ENCODE measurements at places on chromosomes 12 and 14.

GRCh38 chr12:117140397-117141096 is 41.3 kb upstream of the TESC start:
- DNase-seq, result no peak

DNA sequence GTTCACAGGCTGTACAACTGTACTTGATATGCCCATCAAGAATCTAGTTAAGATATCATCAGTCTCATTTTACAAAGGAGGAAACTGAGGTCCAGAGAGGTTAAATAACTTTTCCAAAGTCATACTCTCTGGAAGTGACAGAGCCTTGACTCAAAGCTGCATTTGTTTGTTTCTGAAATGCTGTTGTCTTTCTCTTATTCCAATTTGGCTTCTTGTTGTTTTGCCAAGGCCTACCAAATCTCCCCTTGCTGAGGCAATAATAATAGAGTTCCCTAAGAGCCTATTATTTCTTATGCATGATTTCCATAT is 79.8 kb upstream of the C12orf71 start:
- DNase-seq, result no peak

- DNase-seq, result peak; percentile 11
Observed at GRCh38 chr12:116594325-116595038, 35.3 kb downstream of the MAP1LC3B2 start.

GRCh38 chr12:25957793-25958427 is 572 bp upstream of the RASSF8 start:
- DNase-seq, result no peak

- no peak for DNase-seq
Observed at GRCh38 chr12:92803903-92804302, 101.1 kb downstream of the PLEKHG7 start.

DNA sequence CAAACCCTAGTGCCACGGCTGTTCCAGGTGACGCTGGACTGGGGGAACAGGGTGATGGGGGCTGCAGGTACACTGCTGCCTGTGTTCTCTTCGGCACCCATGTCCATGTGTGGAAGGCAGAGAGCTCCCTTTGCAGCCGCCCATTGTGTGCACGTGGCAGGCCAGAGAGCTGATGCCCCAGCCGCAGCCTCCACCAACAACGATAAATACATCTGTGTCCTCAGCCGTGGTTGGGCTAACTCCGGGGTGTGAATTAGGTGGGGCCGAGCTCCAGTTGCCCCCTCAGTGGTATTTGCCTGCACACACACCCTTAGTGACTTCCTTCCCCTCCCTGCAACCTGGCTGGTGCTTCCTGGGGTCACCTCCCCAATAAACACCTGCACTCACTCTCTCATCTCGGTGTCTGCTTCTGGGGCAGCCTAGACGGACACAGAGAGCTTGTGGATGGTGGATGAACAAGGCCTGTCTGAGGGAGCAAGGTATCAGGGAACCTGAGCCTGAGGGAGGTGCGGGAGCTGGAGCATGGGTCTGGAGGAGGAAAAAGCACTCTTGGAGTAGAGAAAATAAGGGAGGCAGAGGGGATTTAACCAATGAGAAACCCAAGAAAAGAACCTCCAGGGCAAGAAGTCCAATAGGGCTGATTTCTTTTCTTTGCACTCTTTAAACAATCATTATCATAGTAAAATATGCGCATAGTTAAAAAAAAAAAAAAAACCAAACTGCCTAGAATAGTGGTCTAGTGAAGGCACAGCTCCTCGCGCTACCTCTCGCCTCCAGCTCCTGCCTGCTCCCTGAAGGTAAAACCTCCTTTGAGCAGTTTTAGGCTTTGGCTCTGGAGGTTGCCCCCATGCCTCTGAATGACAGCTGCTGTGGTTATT is 112.6 kb downstream of the ZNF664 start:
- no peak for DNase-seq

DNA sequence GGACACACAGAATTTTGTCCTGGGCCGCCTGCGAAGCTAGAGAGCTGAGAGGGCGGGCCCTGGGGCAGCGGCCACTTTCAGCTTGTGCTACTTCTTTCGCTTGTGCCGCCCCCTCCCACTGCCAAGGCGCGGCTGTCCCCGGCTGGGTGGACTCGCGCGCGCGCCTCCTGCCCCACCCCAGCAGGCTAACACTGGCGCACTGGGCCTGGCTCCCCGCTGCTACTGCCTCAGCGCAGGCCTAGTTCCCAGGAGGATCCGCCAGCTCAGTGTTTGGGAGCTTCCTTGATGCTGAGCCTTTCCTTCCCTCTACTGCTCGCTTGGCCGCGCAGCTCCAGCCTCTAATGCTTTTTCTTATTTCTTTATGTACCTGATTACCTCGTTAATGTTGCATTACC is 27.4 kb upstream of the METAP2 start:
- no peak for DNase-seq

DNA sequence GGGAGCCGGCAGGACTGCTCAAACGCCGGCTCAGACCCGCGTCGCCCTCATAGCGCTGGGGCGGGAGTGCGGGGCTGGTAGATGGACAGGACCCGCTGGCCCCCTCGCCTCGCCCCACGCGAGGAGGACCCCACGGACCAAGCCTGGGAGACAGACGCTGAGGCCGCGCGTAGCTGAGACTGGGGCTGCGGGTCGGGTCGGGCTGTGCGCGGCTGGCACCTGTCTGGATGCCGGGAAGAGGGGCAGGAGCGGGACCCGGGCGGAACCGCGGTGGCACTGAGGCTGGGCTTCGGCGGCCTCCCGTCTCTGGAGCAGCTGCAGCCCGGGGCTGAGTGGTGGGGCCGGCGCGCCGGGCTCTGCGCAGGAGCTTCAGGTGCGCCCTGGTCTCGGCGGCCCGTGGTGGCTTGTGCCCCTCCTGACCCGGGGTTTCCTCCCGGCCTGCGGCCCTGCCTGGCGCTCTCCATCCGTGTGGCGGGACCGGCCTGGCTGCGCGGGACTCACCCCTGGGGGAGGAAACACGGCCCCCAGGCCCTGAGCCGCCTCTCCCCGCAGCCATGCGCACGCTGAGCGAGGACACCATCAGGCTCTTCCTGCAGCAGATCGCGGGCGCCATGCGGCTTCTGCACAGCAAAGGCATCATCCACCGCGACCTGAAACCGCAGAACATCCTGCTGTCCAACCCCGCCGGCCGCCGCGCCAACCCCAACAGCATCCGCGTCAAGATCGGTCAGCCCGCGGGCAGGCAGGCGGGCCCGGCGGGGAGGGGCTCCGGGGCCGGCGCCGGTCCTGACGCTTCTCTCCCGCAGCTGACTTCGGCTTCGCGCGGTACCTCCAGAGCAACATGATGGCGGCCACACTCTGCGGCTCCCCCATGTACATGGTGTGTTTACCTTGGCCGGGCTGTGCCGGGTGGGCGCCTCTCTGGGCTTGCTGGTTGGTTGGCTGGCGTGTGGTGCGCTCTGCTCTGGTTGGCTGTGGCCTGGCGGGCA is 14.0 kb downstream of the ULK1 start:
- DNase-seq, result no peak

All from activated CD4-positive, alpha-beta T cell treated with anti-CD3 and anti-CD28 coated beads, Interleukin-2, amount 50 U/mL, for 4 hours (primary cell).